Type B pancreatic cell (in vitro differentiated cells): ENCODE measurements at places on chromosomes 6 and 20. TPM values are rescaled to one million over a fixed set of nuclear protein-coding genes. Genes with fewer than 3 reads are reported as not detected.

The ABHD16B gene
- not detected in 2 replicates for total RNA-seq

The BCAS1 gene
- total RNA-seq: 10.7 and 43.3 TPM in 2 replicates

The AKAP12 gene
- 67.4 and 138 TPM in 2 replicates for total RNA-seq

The CPNE5 gene
- 0.14 and 0.72 TPM in 2 replicates for total RNA-seq

DNA sequence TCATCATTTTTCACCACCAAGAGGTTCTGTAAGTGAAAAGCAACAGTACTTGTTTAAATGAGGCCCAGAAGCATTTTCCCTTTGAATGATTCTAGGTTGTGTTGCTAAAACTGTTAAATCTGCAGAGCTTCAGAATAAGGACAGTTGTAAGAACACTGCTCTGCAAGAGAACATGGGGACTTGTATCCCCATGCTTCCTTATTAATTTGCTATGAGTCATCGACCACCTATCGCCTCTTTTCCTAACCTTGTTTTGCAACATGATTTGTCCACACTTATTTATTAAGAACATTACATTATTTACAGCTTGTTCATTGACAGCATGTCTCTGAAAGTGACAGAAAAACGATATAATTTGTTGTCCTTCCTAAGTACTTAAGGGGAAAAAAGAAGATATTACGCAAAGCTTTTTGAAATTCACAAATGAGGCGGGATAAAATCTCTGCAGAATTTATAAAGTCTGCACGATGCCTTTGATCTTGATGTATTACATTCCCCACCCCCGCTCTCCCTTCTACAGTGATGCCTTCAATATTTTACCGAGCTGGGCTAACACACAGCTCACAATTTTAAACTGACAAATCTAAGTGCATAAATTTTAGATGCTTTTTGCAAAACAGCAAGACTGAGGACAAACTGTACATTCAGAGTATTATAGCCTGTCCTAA, 220.0 kb upstream of the SPTLC3 start:
- DNase-seq: no peak

- DNase-seq: no peak
Measured at GRCh38 chr20:34045294-34045693, 51.6 kb downstream of the RALY start.

- DNase-seq: no peak
Measured at GRCh38 chr6:151299011-151299410, 59.2 kb downstream of the AKAP12 start.
